ENCODE measurements at places on chromosomes 12 and 14. TPM values are rescaled to one million over a fixed set of nuclear protein-coding genes. Genes with fewer than 3 reads are reported as not detected.

MYH7 gene
- not detected for total RNA-seq

SELPLG gene
- 0.85 TPM for total RNA-seq

RPGRIP1 gene
- not detected for total RNA-seq

KITLG gene
- 13.1 TPM for total RNA-seq

EXOC3L4 gene
- not detected for total RNA-seq

OAS2 gene
- total RNA-seq: 8.4 TPM

TMEM132D gene
- not detected for total RNA-seq

NPAS3 gene
- total RNA-seq: not detected

CPNE6 gene
- not detected for total RNA-seq

TBX5 gene
- total RNA-seq: not detected

PZP gene
- 2.4 TPM for total RNA-seq

MANSC1 gene
- total RNA-seq: 14.8 TPM

DIO3 gene
- total RNA-seq: not detected

KLHL33 gene
- total RNA-seq: 0.17 TPM

RND1 gene
- total RNA-seq: 3.4 TPM

JPH4 gene
- total RNA-seq: not detected

EMP1 gene
- 318 TPM for total RNA-seq

SPX gene
- total RNA-seq: 0.05 TPM

TAS2R43 gene
- 2.1 TPM for total RNA-seq

ACOT6 gene
- total RNA-seq: not detected

WDHD1 gene
- 16.7 TPM for total RNA-seq

ALX1 gene
- total RNA-seq: not detected

PLXNC1 gene
- 0.23 TPM for total RNA-seq

CISTR gene
- not detected for total RNA-seq

PTPN6 gene
- total RNA-seq: 3.4 TPM

GZMB gene
- total RNA-seq: not detected

CTSG gene
- total RNA-seq: not detected
